ENCODE measurements at places on chromosomes 6 and 20.
A peak's percentile ranks its signal among the peaks of the same experiment; 100 is the strongest.

DNA sequence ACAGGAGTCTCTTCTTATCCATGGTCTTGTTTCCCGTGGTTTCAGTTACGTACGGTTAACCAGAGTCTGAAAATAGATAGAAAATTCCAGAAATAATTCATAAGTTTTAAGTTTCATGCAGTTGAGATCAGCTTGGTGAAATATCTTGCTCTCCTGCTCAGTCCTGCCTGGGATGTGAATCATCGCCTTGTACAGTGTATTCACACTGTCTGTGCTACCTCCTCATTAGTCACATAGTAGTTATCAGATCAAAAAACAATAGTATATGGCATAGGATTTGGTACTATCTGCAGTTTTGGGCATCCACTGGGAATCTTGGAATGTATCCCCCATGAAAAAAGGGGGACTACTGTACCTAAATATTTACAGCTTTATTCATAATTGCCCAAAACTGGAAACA, 22.7 kb upstream of the MOCS1 start:
- no peak for DNase-seq

DNA sequence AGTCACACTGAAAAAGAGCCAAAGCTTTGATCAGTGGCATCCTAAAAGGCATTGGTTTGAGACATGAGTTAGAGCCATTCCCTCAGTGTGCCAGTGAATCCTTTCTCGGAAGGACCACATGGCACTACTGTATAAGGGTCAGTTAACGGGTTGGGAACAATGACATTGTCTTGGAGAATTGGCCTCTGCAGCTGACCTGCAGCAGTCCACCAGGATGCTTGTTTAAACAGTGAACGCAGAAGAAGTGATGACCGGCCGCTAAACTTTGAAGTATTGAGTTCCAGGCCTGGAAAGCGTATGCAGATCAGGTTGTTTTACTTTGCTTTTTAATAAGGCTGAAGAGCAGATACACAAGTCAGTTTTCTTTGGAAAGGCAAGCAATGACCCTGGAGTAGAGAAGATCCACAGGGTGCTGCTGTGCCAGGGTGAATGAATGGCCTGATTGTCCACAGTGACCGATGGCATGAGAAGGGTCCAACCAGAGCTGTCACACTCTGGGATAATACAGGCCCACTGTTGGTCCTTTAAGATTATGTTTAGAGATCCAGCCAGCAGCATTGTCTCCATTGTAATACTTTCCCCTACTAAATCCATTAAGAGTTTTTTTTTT, 57.8 kb downstream of the GMPR start:
- no peak for DNase-seq

- DNase-seq, result no peak
Observed at GRCh38 chr6:118029967-118030366, 122.9 kb downstream of the SLC35F1 start.

GRCh38 chr20:59422872-59423544, 122.6 kb downstream of the EDN3 start:
- no peak for DNase-seq

GRCh38 chr6:53335224-53335994, 13.3 kb downstream of the ELOVL5 start:
- peak; percentile 29 for DNase-seq

DNA sequence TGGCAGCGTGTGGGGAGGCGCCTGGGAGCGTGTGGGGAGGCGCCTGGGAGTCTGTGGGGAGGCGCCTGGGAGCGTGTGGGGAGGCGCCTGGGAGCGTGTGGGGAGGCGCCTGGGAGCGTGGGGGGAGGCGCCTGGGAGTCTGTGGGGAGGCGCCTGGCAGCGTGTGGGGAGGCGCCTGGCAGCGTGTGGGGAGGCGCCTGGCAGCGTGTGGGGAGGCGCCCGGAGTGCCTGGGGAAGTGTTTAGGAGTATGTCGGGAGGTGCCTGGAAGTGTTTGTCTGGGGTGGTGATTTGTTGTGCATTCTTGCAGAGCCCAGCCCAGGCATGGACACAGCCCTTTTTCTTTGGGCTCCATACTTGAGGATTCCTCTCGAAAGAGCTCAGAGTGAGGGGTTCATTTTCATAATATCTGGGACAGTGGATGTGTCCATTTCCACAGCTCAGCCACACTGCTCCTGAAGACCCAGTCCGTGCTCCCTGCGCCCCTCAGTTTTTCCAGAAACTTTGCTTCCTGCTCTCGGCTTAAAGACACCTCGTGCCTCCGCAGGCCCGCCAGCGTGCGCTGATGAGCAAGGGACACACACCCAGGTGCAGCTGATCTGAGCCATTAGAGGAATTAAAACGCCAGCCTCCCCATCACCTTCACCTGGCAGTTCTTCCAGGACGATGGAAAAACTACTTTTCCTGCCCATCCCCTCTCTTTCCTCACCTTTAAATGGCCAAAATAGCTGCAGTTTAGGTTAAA, 172.2 kb upstream of the THBS2 start:
- DNase-seq, result no peak

GRCh38 chr6:127349980-127350379, 6.6 kb upstream of the ECHDC1 start:
- no peak for DNase-seq

DNA sequence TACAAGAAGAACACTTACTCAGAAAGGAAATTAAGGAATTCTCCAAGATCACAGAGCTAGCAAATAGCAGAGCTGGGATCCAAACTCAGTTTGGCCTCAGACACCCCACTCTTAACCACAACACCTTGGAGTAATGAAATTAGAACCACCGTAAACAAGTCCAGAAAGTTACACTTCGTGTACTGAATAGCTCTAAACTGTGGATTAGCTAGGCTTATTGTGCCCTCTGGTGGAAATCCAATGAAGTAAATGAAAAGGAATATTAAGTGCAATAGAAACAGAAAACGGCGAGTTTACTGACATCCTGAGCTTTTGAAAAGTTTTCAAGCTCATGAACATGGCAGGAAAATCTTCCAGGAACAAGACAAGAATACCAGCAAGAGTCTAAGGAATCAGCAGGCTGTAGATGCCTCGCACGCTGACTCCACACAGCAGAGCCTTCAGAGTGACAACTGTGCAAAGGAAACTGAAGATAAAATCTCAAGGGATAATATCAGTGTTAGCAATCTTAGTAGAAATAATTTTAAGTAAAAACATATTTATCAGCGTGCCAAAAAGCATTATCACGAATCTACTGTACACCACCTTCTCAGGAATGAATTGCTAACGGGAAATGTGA, 34.6 kb downstream of the FBXO5 start:
- DNase-seq, result no peak

DNA sequence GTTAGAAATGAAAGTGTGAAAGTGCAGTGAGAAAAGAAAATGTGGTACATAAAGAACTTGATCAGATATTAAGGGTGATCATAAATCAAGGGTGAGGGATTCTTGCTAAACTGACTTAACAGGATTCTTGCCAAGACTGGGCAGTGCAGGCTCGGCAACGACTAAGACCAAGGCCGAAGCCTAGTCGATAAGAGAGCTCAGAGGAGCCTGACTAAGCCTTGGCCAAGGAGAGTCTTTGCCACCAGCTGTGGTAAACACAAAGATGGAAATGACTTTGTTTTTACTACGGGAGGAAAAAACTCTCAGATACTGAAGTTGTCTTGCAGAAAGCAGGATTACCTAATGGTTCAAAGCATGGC, 196.6 kb downstream of the LY86 start:
- no peak for DNase-seq

DNA sequence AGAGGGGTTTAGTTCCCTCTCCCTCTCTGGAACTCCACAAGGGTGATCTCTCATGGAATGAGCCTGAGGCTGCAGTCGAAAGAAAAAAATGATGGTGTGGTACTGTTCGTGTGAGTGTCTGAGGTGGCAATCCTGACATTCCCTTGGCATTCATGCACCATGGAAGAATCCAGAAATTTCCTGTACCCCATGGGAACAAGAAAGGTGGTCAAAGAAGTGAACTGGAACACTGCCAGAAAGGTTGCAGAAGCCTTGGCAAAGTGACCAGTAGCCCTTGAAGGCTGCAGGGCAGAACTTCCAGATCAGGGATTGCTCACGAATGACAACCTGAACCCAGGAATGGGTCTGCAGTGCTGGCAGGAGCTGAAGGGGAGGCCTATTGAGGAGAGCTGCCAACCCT, 394.7 kb downstream of the CD83 start:
- DNase-seq, result no peak

DNA sequence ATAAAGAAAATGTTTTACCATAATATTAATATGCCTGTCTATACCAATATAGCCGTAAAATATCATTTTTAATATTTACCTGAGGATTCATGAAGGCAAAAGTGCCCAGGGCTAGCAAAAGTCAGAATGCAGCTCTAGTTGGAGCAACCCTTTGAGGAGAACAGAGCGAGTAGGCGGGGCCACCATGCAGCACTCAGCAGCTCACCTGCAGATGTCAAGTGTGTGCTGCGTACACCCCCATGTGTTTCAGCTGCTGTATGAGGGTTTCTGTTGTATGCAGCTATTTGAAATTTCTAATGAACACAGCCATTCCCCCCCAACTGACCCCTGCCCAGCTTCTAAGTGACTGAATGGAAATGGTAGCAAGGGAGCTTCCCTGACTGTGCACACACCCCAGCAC, 508.0 kb downstream of the QKI start:
- no peak for DNase-seq

DNA sequence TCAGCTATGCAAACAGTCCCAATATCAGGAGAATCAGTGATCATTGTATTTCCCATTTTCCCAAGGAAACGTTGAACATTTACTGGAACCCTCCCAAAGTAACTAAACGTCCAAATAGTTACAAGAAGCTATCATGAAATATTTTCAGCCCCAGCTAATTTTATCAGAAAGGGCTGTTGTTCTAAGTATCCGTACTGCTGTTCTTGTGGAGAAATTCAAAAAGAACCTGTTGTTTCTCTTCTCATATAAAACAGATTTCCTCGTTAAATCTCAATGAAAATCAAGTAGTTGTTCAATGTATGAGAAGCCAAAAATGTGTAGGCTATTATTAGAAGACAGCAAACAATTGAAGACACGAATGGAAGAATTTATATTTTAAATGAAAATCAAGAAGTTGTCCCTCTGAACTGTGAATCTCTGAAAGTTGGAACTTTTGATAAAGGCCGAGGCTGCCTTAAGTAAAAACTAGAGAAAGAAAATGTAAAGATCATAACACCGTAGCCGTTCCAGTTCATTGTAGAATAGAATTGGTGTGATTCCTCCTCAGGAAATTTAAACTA, 107.7 kb downstream of the HFE start:
- DNase-seq, result no peak

GRCh38 chr6:73631849-73632248, 21.9 kb downstream of the SLC17A5 start:
- DNase-seq, result no peak

- no peak for DNase-seq
Observed at GRCh38 chr6:36973647-36974046, 12.3 kb downstream of the MTCH1 start.

- no peak for DNase-seq
Observed at GRCh38 chr6:72260489-72260888, 361.4 kb upstream of the KCNQ5 start.

- no peak for DNase-seq
Observed at GRCh38 chr6:150128425-150128824, 14.4 kb upstream of the PPP1R14C start.

DNA sequence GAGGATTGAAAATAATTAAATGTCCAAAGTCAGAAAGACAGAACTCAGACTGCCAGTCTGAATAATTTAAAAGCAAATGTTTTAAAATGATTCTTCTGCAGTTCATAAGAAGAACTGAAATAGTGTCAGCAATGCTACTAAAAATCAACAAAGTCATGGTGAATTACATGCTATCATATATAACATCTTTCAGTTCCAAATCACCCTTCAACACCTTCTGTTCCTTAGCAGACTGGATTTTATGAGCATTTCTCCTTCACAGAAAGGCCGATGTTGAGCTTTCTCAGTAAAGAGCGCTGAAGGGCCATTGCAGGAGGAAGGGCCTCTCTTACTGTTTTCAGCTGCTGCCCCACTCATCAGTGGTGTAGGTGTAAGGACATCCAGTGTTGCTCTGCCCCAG, 63.3 kb downstream of the AIG1 start:
- DNase-seq, result no peak

DNA sequence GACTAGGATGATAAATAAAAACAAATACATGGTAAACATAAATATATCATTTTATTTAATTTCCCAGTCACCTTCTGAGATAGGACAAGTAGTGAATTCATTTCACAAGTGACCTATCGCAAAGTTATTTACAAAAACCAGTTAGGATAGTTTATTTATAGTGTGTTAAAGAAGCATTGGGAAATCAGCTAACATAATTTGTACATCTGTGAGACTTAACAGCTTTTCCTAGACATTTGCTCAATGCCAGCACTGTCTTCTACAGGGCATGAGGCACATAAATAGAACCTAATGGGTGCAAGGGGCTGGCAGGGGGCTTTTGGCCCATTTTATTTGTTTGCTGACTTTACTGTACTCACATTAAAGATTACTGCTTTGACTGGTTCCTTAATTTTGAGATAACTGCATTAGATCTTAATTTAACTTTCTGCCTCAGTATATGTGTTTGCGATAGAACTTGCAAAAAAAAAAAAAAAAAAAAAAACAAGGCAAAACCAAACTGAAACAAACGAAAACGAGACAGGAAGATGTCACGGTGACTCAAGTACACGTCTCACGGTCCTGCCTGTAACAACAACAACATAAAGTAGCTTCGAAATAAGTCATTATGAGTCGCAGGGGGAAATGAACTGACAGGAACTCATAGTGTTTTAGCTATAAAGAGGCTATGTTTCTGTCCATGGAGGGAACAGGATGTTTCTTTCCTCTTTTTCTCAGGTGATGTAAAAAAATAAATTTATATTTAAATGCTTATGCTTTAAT, 133.7 kb upstream of the GMDS start:
- DNase-seq, result no peak

- DNase-seq, result no peak
Observed at GRCh38 chr20:6767536-6768227, at the start of gene BMP2. Gene BMP2, plus strand, starts transcription at chr20:6767686. Its CDS starts 2,441 bp downstream, at chr20:6770127.

- no peak for DNase-seq
Observed at GRCh38 chr6:148250975-148251685, 91.5 kb upstream of the SASH1 start.

- peak; percentile 64 for DNase-seq
Observed at GRCh38 chr20:32972181-32973076, 31.8 kb downstream of the SUN5 start.

- no peak for DNase-seq
Observed at GRCh38 chr20:14208956-14209355, 128.5 kb downstream of the FLRT3 start.

GRCh38 chr6:148295261-148295887, 47.3 kb upstream of the SASH1 start:
- DNase-seq, result no peak

GRCh38 chr6:158387578-158387977, 75.3 kb downstream of the TULP4 start:
- DNase-seq, result no peak

DNA sequence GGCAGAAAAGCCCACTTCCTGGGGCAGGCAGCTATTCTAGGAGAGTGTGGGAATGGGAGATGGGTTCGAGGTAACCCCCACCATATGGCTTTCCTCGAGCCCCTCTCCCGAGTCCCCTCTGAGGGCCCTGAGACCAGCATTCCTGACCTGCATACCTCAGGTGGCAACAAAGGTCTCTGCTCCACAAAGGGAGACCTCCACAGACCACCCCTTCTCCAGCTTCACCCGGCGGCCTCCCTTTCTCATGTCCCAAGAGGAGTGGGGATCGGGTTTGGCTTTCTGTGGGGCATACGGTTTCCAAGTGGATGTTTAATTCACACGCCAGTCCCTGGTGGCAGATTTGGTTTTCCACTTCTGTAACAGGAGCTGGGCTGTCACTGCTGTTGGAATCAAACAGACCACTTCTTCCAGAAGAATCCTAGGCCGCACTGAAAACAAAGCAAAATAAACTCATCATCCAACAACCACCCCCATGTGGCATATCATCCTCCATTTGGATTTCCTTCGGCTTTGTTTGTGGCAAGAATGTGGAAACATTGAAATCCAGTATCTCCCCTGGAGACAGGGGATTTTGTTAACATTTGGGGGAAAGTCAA, 83.2 kb downstream of the DLL1 start:
- DNase-seq, result no peak

Data from stimulated activated CD8-positive, alpha-beta memory T cell treated with anti-CD3 and anti-CD28 coated beads, Interleukin-15, amount 100 ng/mL, for 1 hour (primary cell).